ENCODE measurements at places on chromosomes 12 and 14.

- DNase-seq: no peak
Measured at GRCh38 chr12:86748894-86749293, 492.7 kb upstream of the MGAT4C start.

GRCh38 chr14:26984311-26985177 is 386.7 kb upstream of the NOVA1 start:
- DNase-seq: no peak

- no peak for DNase-seq
Measured at GRCh38 chr12:107145397-107145796, 52.0 kb upstream of the CRY1 start.

DNA sequence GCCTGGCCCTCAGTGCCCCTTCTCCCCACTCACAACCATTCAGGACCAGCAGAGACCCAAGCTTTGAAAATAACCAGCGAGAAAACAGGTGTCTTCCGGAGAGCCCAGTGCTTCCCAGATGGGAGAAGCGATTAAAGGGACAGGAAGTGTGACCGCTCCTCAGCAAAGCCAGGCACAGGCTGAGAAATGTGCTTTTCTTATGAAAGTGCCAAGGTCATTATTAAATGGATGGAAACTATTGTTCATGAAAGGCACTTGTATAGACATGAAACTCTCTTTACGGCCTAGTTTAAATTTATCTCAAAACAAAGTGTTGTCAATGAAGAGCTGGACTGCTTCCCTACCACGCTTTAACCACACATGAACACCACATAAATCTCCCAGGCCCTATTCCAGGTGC is 210.4 kb downstream of the SPTSSA start:
- no peak for DNase-seq

DNA sequence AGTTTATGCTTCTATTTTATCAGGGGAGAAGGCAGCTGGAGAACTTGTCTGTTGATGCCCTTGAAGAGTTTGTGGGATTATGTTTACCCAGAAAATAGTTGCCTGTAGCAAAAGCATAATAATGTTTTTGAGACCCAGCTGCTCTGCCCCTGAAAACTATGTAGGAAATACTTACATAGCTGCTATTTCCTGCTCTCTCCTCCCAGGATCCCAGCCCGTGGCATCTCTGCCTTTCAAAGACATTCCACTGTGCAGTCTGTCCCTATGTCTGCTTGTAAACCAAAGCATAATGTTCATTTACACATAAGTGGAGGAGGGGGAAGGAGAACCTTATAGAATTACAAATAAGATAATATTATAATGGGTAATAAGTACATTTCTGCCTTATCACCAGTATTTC is 198.7 kb downstream of the SYT1 start:
- no peak for DNase-seq

DNA sequence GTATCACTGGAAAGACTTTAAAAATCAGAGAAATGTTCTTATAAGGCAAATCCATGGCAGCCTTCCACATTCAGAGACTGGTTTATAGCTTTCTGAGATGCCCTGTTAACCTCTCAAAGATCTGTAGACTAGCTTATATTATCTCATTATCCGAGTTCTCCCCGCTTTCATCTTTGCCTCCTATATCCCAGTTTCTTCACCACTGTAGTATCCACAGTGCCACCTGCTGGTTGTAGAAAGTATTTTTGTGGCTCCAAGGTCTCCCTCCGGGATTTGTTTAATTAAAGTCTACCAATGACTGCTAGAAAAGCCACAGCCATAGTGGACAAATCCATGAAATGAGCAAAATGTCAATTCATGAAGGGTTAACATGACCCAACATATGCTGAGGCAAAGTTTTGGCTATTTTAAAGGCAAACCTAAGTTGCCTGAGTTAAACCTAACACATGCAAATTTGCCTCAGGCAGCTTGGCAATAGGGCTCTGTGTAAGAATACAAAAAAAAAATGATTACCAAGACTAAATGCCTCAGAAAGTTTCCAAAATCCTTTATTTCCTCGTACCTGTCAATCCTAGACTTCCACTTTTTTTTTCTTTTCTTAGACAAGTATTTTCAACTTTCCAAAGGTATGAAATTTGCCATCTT is 218.8 kb upstream of the BMP4 start:
- DNase-seq: peak; percentile 48

GRCh38 chr12:64730588-64730969 is 28.6 kb downstream of the GNS start:
- no peak for DNase-seq

DNA sequence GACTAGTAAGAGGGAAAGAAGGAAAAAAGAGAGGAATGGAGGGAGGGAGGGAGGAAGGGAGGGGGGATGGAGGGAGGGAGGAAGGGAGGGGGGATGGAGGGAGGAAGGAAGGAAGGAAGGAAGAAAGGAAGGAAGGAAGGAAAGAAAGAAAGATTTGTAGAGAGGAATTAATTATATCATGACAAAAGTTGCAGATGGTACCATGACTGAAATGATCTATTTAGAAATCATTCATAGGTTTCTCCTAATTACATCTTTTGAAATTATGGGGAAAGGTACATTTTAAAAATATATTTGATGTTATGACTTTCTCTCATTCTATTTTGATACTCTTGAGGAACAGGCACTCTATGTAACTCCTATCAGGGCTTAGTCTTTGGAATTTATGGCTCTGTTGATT is 236.2 kb upstream of the BTG1 start:
- DNase-seq: no peak

GRCh38 chr12:92259696-92260251 is 114.1 kb upstream of the BTG1 start:
- no peak for DNase-seq

DNA sequence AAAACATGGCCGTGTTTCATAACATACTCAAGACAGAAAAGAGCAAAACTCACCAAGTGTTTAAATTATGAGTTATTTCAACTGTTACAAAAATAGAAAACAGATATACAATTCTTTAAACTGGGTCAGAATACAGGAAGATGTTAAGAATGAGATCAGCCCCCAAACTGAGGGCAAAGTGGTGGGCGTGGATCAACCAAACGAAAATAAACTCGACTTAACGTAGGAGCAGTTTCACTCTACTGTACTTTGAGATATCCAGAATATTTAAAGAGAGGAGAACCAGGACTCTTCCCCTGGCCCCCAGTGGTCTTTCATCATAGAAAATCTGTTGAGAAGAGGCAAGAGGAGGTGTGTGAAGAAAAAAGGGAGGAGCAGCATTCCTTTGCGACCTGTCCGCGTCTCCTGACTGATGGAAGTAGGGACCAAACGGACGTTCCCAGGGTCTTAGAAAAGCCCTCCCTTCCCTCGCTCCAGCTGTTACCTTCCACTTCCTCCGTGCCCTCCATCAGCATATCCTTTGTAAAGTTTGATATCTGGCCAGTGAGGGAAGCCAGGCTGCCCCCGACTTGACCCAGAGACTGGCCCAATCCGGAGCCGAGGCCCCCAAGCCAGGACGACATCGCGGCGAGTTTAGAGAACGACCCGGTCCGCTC is 668 bp downstream of the TRIP11 start:
- peak; percentile 43 for DNase-seq

- DNase-seq: peak; percentile 78
Measured at GRCh38 chr12:14239350-14239934, 126.0 kb upstream of the ATF7IP start.

DNA sequence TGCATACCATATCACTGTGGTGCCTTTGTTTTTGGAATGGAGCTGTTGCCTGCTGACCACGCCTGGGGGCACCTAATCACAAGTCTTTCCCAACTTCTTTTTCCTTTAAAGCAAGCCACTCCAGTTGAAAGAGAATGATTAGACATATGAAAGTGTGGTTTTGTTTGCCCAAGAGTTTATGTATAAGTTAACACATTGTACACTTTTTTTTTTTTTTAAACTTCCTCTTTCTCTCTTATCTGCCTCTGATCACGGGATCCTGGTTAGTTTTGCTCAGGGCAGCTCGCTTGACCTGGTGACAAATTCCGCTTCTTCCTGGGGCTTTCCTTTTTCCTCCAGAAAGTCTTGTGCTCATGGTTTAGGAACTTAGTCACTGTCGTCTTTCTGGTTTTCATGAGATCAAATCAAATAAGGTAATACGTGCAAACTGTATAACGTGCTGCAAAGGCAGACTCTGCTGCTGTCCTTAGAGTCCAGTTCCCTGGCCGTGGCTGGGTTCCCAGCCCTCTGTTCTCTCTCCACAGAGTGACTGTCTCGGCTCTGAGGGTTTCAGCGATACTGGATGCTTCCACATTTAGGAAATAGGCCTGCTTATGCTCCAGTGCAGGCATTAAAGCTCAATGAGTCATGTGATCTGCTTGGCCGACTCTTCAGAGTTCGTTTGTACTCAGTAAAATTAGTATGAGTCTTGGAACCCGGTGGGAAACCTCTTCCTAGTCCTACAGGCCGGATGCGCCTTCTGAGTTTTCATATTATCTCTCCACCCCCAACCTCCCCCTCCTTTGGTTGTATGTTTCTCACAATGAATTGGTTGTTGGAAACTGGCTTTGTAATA is 15.2 kb downstream of the RASSF3 start:
- DNase-seq: peak; percentile 20

GRCh38 chr12:106135075-106135474 is 3.7 kb downstream of the NUAK1 start:
- no peak for DNase-seq
